ENCODE measurements at places on chromosomes 7 and 10.
A peak's percentile ranks its signal among the peaks of the same experiment; 100 is the strongest.

GRCh38 chr10:25125201-25125611 lies 49.6 kb upstream of the GPR158 start:
- no peak overlapping the region for H3K4me3 ChIP-seq
- peaks cover 8% of the 10 kb centered on the region for H3K27me3 ChIP-seq
- no peaks in the 10 kb centered on the region for H3K36me3 ChIP-seq

GRCh38 chr7:29242265-29242664 lies 47.7 kb downstream of the CHN2 start:
- no peak for DNase-seq
- H3K27ac ChIP-seq: no peak overlapping the region
- peaks cover 10% of the 10 kb centered on the region for H3K4me1 ChIP-seq
- no peaks in the 10 kb centered on the region for H3K36me3 ChIP-seq
- H3K27me3 ChIP-seq: peaks cover 8% of the 10 kb centered on the region

DNA sequence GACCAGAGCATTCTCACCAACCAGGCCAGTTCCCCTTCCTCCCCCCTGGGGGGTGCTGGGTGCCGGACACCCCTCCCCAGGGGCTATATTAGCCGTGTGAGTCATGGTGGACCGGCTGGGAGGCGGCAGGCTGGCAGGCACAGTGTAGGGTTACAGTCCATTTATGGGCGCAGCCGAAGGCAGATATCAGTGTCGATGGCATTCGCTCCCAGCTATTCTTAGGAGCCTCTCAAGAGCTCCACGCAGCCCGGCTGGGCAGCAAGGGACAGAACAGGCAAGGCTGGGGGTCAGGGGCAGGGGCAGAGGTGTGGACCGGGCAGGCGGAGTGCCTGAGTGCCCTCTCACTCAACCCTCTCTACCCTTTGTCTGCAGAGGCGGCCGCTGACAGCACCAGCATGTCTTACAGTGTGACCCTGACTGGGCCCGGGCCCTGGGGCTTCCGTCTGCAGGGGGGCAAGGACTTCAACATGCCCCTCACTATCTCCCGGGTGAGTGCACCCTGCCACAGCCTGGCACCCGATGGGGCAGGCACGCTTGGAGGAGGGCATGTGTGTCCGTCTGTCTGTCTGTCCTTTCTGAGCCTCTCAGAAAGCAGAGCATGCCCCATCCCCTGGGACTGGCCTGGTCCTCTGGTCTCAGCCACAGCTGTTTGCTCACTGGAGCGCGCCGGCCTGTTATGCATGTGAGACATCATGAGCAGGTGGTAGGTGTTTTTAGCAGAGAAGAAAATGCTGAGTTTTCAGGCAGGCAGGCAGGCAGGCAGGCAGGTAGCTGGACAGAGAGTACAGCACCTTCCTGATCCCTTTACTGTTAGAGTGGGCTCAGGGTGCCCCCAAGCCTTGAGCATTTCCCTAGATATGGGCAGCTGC lies at the start of gene LDB3:
Gene LDB3, plus strand, starts transcription at position 215 of the 869 bp plus-strand sequence. Its CDS starts 181 bp downstream, at position 396.
- H3K4me3 ChIP-seq: no peak within 1 kb of the TSS

GRCh38 chr10:36880898-36881297 lies 244.5 kb upstream of the ANKRD30A start:
- peaks cover 5% of the 10 kb centered on the region for H3K27me3 ChIP-seq

DNA sequence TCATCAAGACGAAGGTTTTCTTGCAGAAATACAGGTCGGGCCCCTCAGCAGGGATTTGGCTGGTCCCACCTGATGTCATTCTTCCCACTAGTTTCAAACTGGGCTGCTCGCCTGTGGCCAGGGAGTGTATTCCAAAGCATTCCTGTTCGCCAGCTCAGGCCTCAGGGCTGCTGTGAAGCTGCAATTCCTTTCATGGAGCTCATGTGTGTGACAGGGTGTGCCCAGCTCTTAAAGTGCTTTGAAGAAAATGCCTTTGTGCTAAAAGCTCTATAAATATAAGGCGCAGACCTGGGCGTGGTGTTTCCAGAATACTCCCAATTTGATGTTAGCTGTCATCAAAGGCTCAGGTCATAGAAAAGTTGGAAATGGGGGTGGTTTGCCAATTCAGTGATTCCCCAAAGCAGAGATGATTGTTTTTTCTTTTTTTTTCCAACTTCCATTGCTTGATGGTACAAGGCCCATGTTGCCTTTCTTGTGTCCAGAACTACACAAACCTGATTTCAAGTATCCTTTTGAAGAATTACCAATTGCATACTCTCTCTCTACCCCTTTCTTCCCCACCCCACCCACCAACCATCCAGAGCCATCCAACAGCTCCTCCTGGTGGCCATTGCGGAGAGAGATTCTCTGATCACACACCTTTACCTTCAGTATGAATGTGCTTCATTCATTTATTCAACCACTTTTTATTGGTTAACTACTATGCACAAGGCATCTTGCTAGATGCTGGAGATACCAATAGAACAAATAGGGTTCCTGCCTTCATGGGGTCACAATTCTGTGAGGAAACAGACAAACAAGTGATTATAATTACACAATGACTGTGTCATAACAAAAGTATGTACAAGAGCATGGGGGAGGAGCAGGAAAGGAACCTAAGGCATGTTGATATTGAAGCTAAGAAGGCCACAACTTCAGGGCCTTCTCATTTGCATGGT lies 297.3 kb upstream of the LYZL1 start:
- H3K27ac ChIP-seq: no peak overlapping the region
- H3K36me3 ChIP-seq: no peaks in the 10 kb centered on the region
- H3K4me1 ChIP-seq: no peaks in the 10 kb centered on the region
- DNase-seq: peak; percentile 3
- no peak overlapping the region for H3K4me3 ChIP-seq

- DNase-seq: peak; percentile 62
- no peaks in the 10 kb centered on the region for H3K4me1 ChIP-seq
- no peak overlapping the region for H3K27ac ChIP-seq
- peaks cover 13% of the 10 kb centered on the region for H3K27me3 ChIP-seq
These were observed 107.8 kb upstream of the PPP1R3A start for GRCh38 chr7:114026486-114027089.

- no peak for DNase-seq
- H3K4me3 ChIP-seq: no peak overlapping the region
- H3K27ac ChIP-seq: no peak overlapping the region
- H3K27me3 ChIP-seq: no peaks in the 10 kb centered on the region
These were observed 32.5 kb downstream of the COL1A2 start for GRCh38 chr7:94426980-94427875.

DNA sequence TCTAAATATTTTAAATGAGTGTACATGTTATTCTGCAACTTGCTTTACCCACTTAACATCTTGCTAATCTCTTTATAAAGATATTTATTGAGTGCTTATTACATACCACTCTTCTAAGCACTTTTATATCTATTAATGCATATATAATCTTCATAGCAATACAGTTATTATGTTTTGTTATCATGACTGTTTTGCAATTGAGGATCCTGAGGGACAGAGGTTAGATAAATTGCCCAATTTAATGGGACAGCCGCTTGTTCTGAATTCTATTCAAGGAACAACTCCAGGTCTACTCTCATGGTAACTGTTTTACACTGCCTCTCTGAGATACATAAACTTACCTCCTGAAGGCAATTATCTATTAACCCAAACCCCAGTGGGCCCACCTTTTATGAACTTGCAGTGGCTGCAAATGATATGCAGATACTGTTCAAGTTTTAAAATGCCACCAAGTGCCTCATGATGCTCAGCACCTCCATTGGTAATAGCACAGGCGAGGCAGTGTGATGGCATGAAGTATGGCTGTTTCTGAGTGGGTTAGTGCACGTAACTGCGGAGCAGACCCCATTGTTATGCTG lies 60.5 kb downstream of the PON1 start:
- H3K27me3 ChIP-seq: no peaks in the 10 kb centered on the region
- no peaks in the 10 kb centered on the region for H3K4me1 ChIP-seq
- H3K4me3 ChIP-seq: no peak overlapping the region
- no peak overlapping the region for H3K27ac ChIP-seq

GRCh38 chr10:113058523-113059370 lies 108.7 kb downstream of the TCF7L2 start:
- no peak overlapping the region for H3K27ac ChIP-seq
- no peaks in the 10 kb centered on the region for H3K4me1 ChIP-seq
- H3K27me3 ChIP-seq: peaks cover 7% of the 10 kb centered on the region
- no peaks in the 10 kb centered on the region for H3K36me3 ChIP-seq
- DNase-seq: no peak

GRCh38 chr7:31690935-31691334 lies 3.9 kb downstream of the PPP1R17 start:
- no peaks in the 10 kb centered on the region for H3K27me3 ChIP-seq
- H3K4me1 ChIP-seq: peaks cover 7% of the 10 kb centered on the region
- H3K4me3 ChIP-seq: no peak overlapping the region
- DNase-seq: no peak

- no peaks in the 10 kb centered on the region for H3K4me1 ChIP-seq
- H3K36me3 ChIP-seq: no peaks in the 10 kb centered on the region
- DNase-seq: no peak
- peaks cover 19% of the 10 kb centered on the region for H3K27me3 ChIP-seq
These were observed 24.3 kb upstream of the NKX6-2 start for GRCh38 chr10:132810141-132810806.

- no peak overlapping the region for H3K27ac ChIP-seq
- H3K4me1 ChIP-seq: no peaks in the 10 kb centered on the region
- H3K36me3 ChIP-seq: no peaks in the 10 kb centered on the region
- no peak for DNase-seq
These were observed 265.9 kb downstream of the FGFR2 start for GRCh38 chr10:121332353-121332752.

DNA sequence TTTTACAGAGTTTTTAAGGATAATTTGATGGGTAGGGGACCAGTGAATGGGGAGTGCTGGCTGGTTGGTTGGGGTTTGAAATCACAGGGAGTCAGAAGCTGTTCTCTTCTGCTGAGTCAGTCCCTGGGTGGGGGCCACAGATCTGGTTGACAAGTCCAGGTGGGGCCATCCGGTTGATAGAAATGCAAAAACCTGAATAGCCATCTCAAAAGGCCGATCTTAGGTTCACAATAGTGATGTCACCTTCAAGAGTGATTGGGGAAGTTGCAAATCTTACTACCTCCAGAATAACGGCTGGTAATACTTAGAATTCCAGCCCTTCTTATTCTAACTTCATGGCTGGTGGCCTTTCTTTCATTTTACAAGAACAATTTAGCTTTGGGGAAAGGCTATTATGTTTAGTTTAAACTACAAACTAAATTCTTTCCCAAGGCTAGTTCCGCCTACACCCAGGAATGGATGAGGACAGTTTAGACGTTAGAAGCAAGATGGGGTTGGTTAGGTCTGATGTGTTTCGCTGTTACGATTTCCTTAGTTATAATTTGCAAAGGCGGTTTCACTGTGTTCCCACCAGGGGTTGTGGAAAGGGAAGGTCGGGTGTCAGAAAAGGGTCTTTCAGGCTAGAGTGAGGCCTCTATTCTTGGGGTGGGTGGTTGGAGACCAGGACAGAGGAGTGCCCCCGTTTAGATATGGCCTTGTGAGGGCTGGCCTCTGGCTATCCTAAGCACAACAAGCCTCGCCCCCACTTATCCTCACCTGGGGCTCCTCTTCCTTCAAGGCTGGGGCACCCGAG lies 27.4 kb downstream of the IFT22 start:
- no peak overlapping the region for H3K4me3 ChIP-seq
- peaks cover 10% of the 10 kb centered on the region for H3K4me1 ChIP-seq
- peaks cover 5% of the 10 kb centered on the region for H3K36me3 ChIP-seq
- no peak for DNase-seq

GRCh38 chr7:90844421-90844820 lies 248.3 kb downstream of the CDK14 start:
- no peaks in the 10 kb centered on the region for H3K27me3 ChIP-seq
- H3K27ac ChIP-seq: no peak overlapping the region
- no peak overlapping the region for H3K4me3 ChIP-seq
- peaks cover 6% of the 10 kb centered on the region for H3K36me3 ChIP-seq

DNA sequence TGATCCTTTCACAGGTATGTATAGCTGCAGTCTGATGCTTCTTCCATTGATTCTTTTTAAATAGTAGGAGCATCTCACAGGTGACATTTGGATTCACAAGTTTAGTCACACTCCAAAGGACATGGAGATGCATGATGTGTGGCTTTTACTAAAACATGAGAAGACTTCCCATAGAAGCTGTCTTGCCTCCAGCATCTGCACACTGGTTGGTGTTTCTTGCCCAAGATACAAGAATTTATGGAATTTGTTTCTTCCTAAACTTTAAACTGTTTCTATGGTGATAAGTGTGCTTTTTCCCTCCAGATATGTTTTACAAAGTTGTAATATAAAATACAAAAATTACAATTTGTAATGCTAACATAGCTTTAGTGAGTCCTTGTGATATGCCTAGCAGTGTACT lies 24.2 kb downstream of the ADIRF start:
- peaks cover 32% of the 10 kb centered on the region for H3K27me3 ChIP-seq
- DNase-seq: no peak
- no peaks in the 10 kb centered on the region for H3K36me3 ChIP-seq
- no peak overlapping the region for H3K4me3 ChIP-seq

- no peaks in the 10 kb centered on the region for H3K4me1 ChIP-seq
- no peak for DNase-seq
- H3K36me3 ChIP-seq: no peaks in the 10 kb centered on the region
These were observed 239.8 kb downstream of the SUGCT start for GRCh38 chr7:40374575-40374974.

- peaks cover 5% of the 10 kb centered on the region for H3K27me3 ChIP-seq
- H3K36me3 ChIP-seq: no peaks in the 10 kb centered on the region
- H3K27ac ChIP-seq: no peak overlapping the region
These were observed 171.9 kb upstream of the LANCL2 start for GRCh38 chr7:55193245-55193644.

DNA sequence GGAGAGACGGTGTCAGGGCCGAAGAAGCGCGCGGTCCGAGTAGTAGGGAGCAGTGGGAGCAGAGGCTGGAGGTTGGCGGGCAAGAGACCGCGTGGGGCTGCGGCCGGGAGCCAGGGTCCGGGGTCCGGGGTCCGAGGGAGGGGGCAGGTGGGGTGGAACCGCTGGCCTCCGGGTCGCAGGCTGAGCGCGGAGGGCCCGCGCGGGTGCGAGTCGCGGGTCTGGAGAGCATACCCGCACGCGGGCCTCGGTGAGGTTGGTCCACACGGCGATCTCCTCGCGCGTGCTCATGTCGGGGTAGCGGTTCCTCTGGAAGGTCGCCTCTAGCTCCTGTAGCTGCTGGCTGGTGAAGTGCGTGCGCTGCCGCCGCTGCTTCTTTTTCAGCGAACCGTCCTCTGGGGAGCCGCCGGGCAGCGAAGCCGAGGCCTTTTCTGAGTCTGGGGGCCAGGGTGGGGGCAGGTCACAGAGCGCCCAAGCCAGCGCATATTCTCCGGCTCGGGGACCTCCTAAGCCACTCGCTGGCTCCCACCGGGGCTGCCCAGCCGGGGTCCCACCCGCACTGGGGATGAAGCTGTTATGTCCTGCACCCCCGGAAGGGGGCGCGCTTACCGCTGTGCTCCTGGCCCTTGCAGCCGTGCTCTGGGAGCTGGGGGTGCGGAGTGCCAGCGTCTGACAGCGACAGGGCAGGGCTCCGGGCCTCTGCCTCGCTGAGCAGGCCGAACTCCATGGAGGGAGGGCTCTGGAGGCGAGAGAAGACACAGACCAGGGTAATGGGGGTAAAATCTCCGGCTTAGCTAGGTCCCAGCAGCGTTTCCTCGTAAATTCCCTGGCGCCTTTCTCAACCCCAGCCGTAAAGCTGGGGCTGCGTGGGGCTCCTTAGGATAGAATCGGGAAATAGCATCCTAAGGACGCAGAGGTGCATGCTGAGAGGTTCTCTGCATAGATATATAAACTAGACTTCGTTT lies 5.5 kb downstream of the ELOVL3 start:
- H3K36me3 ChIP-seq: no peaks in the 10 kb centered on the region
- peak overlapping the region; percentile 22 for H3K27ac ChIP-seq
- peaks cover 21% of the 10 kb centered on the region for H3K4me1 ChIP-seq
- DNase-seq: peak; percentile 58
- peaks cover 48% of the 10 kb centered on the region for H3K27me3 ChIP-seq
- H3K4me3 ChIP-seq: peak overlapping the region; percentile 83

GRCh38 chr10:43957267-43958070 lies 308.8 kb upstream of the ZNF32 start:
- H3K4me3 ChIP-seq: no peak overlapping the region
- H3K36me3 ChIP-seq: no peaks in the 10 kb centered on the region
- no peak for DNase-seq
- H3K27me3 ChIP-seq: peaks cover 30% of the 10 kb centered on the region
- H3K4me1 ChIP-seq: no peaks in the 10 kb centered on the region
- H3K27ac ChIP-seq: no peak overlapping the region

Data from naive B cell (primary cell).